ENCODE measurements at places on chromosomes 3 and 15. TPM values are rescaled to one million over a fixed set of nuclear protein-coding genes. Genes with fewer than 3 reads are reported as not detected.

DNA sequence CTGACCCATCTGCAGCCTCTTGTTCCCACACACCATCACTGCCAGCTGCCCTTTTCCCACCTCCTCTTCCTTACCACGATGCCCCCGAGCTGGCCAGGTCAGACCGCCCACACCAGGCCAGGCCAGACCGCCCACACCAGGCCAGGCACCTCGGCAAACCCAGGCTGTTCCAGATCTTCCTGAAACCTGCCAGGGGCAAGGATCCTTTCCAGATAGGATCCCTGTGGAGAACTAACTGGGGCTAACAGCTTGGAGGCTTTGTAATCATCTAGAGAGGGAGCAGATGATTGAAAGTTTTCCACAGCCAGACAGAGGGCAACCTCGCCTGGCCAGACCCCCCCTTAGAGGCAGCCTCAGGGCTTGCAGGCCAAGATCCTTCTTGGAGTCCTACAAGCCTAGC, 287.3 kb upstream of the TLE3 start:
- H3K27me3 ChIP-seq = peaks cover 11% of the 10 kb centered on the region
- no peaks in the 10 kb centered on the region for H3K36me3 ChIP-seq
- DNase-seq = no peak
- no peak overlapping the region for H3K4me3 ChIP-seq
- H3K4me1 ChIP-seq = peaks cover 3% of the 10 kb centered on the region

GRCh38 chr3:132283440-132283839, 33.8 kb upstream of the ACP3 start:
- H3K27me3 ChIP-seq = peaks cover 14% of the 10 kb centered on the region
- H3K27ac ChIP-seq = no peak overlapping the region
- no peaks in the 10 kb centered on the region for H3K4me1 ChIP-seq
- no peak for DNase-seq

DNA sequence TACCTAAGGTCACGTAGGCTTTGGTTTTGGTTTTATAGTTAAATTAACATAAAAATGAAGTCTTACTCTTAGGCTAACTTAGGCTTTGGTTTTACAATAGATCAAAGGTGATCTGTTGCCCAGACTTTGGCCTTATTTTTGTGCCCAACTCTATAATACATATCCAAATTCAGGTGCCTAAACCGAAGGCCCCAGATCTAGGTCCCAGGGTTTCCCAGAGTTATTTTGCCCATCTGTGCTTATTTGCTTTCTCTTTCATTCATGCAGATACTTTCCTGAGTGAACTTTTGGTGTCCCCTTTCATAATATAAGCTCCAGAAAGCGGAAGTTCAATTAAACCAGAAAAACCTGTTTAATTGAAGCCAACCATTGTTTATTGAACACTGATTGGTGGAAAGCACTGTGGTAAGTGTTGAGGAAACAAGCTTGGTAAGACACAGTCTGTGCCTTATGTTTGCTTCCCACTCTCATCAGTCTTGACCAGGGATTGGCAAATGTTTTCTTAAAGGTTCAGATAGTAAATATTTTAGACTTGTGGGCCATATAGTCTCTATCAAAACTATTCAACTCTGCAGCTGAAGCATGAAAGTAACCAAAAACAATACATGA, 209.7 kb downstream of the WDR72 start:
- no peak for DNase-seq
- H3K27me3 ChIP-seq = peaks cover under 1% of the 10 kb centered on the region
- no peak overlapping the region for H3K27ac ChIP-seq
- H3K4me1 ChIP-seq = no peaks in the 10 kb centered on the region

The NSMCE3 gene
- total RNA-seq = 9.5 TPM

The SLC51B gene
- not detected for total RNA-seq
